Activated CD8-positive, alpha-beta memory T cell treated with anti-CD3 and anti-CD28 coated beads for 36 hours (primary cell): ENCODE measurements at places on chromosomes 4 and X. TPM values are rescaled to one million over a fixed set of nuclear protein-coding genes. Genes with fewer than 3 reads are reported as not detected.

Gene TRIM60
- not detected for total RNA-seq

Gene MTMR1
- 32.8 TPM for total RNA-seq

Gene SLC16A2
- total RNA-seq, result 1.4 TPM

Gene TMPRSS11F
- total RNA-seq, result not detected

Gene ZXDB
- total RNA-seq, result 5.0 TPM

Gene PCDH19
- total RNA-seq, result not detected

Gene GPR173
- 0.17 TPM for total RNA-seq

Gene ITGB1BP2
- 5.5 TPM for total RNA-seq

Gene CITED1
- total RNA-seq, result 0.46 TPM

Gene CISD2
- total RNA-seq, result 43.0 TPM

Gene MAGEA9
- not detected for total RNA-seq

Gene PCDH18
- total RNA-seq, result not detected
